CMK (cell line): ENCODE measurements at places on chromosomes 11 and 22.

- DNase-seq: no peak
These were observed 714.9 kb downstream of the LUZP2 start for GRCh38 chr11:25211635-25212254.

DNA sequence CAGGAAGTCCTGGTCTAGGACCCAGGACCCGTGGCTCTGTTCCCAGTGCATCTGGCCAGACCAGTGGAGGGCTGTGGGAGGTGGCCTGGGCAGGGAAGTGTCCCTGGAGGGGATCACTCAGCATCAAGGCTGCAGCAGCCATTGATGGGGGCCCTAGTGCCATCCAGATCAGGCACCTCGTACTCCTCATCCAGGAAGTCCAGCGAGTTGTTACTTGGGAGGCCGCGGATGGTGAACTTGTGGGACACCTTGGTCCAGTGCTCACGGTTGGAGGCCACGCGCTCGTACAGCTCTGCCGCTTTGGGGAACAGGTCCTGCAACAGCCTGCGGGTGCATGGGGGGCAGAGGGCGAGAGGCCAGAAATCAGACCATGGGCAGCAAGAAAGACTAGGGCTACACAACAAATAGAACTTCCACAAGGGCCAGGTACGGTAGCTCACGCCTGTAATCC, 96.9 kb downstream of the PDE2A start:
- no peak for DNase-seq

- no peak for DNase-seq
These were observed 2.3 kb upstream of the TMEM45B start for GRCh38 chr11:129813231-129813791.

DNA sequence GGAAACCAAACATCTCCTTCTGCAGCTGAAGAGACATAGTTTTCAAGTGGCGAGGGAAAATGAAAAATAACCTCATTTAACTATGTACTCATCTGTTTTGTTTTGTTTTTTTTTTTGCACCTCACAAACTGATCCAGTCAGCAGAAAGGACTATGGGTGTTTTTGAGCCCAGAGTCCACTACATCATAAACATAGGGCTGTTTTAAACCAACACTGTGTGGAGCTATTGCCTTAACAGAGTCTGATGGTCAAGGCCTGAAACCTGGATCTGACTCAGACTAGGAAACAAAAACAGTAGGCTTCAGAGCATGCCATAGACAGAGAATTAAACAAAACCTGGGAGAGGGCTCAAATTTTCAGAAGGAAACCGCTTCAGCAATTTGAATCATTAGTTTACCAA, 99.3 kb upstream of the FSHB start:
- DNase-seq: no peak

- no peak for DNase-seq
These were observed 26.4 kb downstream of the RTCB start for GRCh38 chr22:32385681-32386080.

DNA sequence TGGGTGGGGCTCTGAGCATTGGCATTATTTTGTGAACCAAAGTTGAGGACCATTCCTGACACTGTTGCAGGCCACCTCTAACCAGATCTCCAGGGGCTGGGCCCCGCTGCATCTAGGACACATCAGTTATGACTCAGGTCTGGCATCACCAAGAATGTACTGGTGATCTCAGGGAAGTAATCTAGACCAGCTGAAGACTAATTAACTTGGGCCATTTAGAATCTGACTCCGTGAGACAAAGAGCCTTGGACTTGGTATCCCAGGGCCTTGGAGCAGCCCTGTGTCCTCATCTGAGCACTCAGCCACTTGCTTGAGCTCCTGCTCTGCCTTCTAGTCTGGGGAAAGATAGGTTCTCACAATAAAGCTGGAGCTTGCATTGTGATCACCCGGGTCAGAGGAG, 200.6 kb downstream of the KIRREL3 start:
- no peak for DNase-seq

GRCh38 chr11:128732471-128733277, 38.8 kb downstream of the FLI1 start:
- no peak for DNase-seq

DNA sequence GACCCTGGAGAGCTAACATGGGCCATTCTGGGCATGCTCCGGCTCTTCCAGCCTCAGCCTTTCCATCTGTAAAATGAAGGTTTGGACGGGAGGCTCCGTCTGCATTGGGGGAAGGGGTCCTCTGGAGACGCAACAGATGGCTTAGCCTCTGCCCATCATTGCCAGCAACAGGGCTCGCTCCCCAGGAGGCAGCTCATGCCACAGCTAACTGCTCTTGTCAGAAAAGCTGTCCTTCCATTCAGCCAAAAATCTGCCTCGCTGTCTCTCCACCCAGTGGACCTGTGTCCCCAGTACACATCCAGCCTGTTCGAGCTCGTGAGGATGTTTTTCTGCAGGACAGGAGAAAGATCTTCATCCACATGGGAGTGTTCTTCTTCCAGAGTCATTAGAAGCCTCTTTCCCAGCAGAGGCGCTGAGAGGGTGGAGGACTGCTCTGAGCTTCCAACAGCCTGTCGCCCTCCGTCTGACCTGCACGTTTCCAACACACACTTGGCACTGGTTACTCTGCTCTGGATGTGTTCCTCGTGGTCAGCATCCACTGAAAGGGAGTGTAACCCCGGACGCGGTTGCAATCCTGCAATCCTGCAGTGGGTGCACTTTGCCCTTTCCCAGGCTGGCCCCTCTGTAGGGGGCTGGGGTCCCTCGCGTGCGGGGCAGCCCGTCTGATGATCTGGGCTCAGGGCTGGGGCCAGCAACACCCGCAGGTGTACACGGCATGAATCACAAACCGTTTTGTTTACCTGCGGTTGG, 1340.9 kb downstream of the TBC1D22A start:
- no peak for DNase-seq

- no peak for DNase-seq
These were observed 3.6 kb upstream of the WT1 start for GRCh38 chr11:32438866-32439489.

GRCh38 chr22:46354176-46354992, 18.9 kb downstream of the TRMU start:
- no peak for DNase-seq

DNA sequence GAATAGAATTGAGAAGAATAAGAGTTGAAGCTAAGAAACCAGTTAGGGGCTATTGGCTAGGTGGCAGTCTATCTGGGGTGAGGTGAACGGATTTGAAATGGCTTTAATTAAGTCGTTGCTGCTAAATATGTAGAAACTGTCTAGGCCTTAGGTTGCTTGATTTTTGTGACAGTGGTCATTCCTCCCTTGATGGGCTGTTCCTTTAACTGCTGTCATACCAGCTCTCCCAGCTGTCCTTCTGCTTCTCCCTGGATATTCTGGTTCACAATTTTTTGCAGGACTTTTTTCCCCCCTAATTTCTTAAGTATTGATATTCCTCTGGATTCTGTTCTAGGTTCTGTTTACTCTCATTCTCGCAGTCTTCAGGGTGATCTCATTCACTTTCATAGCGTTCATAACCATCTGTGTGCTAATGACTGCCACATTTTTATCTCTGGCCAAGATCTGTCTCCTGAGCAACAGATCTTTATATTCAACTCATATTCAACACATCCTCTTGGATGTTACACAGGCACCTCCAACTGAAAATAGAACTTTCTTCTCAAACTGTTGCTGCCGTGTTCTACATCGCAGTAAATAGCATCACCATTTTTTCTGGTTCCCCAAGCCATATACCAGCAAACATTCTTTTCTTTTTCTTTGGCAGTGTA, 134.1 kb downstream of the UVRAG start:
- no peak for DNase-seq

DNA sequence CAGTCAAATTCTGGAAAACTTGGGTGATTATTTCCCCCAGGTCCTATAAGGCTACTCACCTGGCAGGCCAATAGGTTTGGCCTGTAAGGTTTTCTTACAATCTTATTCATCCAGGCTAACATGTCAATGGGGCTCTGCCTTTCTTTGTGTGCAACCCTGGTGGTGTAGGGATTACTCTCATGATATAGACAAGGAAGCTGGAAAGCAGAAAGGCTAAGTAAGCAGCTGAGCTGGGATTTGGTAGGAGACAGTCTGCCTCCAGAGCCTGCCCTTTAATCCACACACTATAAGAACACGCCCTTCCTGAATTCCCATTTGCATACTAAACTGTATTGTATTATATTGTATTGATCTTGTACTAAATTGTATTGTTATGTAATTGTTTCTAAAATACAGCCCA, 373.3 kb upstream of the CCDC90B start:
- no peak for DNase-seq

DNA sequence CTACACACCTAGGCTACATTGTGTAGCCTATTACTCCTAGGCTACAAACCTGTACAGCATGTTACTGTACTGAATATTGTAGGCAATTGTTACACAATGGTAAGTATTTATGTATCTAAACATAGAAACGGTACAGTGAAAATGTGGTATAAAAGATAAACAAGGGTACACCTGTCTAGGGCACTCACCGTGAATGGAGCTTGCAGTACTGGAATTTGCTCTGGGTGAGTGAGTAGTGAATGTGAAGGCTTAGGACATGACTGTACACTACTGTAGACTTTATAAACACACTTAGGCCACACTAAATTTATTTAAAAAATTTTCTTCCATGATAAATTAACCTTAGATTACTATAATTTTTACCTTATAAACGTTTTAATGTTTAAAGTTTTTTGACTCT, 171.7 kb upstream of the NCAM1 start:
- DNase-seq: no peak

DNA sequence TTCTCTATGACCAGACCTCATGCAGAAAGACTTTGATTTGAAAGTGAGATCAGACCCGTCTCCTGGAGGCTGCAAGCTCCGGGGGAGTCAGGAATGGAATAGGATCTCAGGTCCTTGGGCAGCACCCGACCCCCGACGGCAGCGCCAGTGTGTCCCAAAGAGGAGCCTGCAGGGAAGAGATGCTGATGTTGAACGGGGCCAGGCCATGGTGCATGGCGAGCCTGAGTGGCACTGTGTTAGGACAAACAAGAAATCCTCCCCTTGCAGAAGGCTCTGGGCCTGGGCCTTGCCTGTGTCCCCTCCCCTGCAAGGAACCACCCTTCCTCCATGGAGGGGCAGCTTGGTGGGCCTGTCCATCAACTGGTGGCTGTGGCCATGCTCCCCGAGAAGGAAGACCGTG, 20.1 kb upstream of the SYT8 start:
- no peak for DNase-seq

DNA sequence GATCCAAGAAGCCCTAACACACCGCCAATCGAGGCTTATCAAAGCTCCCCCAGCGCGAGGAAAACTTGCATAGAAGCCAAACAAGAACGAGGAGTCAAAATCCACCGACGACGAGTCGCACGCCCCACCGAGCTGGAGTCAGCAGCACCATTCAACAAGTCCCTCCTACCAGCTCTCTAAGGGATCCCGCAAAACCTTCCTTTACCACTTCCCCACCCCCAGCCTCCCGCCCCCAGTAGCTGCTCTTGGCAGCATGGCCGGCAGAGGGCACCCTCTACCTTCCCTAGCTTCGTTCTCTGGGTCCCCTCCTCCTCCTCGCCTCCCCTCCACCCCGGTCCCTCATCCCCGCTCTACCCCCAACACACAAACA, 1.4 kb downstream of the BDNF start:
- peak; percentile 38 for DNase-seq

GRCh38 chr11:75496305-75496752, 29.4 kb downstream of the GDPD5 start:
- DNase-seq: no peak

DNA sequence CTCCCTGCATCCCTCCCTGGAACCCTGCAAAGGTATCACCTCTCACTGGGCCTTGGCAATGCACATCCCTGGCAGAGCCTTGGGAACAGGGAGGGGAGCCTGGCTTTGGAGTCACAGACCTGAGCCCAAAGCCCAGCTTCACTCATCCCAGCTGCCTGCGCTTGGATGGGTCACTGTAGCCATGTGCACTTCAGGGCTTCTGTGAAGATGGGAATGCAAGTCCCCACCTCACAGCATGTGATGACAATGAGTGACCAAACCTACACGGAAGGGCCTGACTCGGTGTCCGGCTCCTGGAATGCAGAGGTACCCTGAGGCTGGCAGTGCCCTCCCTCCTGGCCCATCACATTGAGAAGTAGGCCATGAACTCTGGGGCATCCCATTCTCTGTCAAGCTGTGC, 22.8 kb upstream of the BAIAP2L2 start:
- no peak for DNase-seq

GRCh38 chr11:88583251-88583650, 245.7 kb upstream of the CTSC start:
- DNase-seq: no peak

GRCh38 chr11:42770444-42771065, 541.2 kb upstream of the API5 start:
- DNase-seq: no peak

- no peak for DNase-seq
These were observed 18.5 kb downstream of the BLID start for GRCh38 chr11:122097419-122098001.

- no peak for DNase-seq
These were observed 84.3 kb upstream of the PRDM11 start for GRCh38 chr11:45062115-45062514.

DNA sequence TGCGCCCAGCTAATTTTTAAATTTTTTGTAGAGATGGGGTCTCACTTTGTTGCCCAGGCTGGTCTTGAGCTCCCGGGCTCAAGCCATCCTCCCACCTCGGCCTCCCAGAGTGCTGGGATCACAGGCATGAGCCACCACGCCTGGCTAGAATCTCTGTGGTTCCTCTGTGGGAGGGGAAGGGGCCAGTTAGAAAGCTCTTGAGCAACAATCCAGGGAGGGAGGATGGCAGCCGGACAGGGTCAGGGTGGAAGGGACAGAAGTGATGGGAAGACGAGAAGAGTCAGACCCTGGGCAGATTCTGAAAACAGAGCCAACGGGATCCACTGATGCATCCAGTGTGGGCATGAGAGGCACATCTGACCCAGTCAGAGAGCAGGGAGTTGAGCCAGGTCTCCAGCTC, 38.9 kb upstream of the MN1 start:
- no peak for DNase-seq

DNA sequence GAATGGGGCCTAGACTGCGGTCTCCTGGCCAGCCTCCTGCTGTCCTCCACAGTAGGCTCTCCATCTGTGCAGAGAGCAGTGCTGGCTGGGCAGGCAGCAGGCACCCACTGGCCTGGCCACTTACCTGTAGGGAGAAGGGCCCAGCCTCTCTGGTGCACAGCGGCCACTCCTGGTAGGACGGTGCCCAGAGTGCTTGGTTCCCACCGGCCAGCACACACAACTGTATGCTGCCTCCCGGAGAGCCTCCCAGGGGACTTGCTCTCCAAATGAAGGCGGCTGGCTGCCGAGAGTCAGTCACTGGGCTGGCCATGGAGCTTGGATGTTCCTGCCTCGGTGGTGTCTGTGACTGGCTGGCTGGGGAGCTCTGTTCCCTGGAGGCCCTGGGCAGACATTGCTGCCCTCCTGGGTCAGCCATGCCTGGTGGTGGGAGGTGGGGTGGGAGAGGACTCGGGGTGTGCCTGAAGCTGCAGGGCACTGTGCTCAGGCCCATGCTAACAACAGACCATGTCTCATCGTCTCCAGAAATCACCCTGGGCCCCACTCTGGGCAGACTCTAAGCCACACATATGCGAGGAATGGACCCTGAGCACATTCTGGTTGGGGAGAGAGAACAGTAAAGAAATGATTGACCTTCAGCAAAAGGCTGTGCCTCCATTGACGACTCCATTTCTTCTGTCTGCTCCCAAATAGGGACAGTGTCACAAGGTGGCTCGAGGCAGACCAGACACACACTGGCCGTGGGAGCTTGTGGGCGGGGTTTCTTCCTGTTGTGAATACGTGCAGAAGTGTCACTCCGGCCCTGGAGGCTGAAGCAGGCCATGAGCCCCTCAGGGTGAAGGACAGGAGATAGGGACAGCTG, 350.8 kb downstream of the TBC1D22A start:
- DNase-seq: no peak
